ENCODE measurements at places on chromosomes 5 and 9.

DNA sequence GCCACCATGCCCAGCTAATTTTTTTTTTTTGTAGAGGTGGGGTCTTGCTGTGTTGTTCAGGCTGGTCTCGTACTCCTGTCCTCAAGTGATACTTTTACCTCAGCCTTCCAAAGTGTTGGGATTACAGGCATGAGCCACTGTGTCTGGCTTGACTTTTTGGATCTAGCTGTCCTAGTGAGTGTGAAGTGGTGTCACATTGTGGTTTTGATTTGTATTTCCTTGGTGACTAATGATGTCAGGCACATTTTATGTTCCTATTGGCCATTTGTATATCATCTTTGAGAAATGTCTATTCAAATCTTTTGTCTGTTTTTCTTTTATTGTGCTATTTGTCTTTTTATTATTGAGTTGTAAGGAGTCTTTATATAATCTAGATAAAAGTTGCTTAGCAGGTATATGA lies 53.5 kb upstream of the MCCC2 start:
- DNase-seq = no peak

GRCh38 chr5:35117967-35118366 lies 70.2 kb upstream of the AGXT2 start:
- no peak for DNase-seq

DNA sequence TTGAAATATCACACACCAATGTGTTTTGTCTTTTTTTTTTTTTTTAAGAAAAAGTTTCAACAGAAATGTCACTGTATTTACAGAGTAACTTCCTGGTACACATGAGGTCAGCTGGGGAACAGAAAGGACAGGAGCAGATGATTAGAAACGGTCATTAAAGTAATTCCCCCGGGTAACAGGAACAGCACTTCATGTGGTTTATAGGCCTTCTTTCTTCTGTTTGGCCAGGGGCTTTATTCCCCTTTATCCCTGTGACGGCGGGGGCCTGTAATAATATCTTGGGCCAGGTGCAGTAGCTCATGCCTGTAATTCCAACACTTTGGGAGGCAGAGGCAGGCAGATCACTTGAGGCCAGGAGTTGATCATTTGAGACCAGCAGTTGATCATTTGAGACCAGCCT lies 30.5 kb upstream of the MSH3 start:
- DNase-seq = no peak

- DNase-seq = no peak
Observed at GRCh38 chr9:114805670-114806525, at the start of gene TNFSF15. TSS of gene TNFSF15 (minus strand) at chr9:114806039. CDS start at chr9:114806012, 27 bp downstream.

DNA sequence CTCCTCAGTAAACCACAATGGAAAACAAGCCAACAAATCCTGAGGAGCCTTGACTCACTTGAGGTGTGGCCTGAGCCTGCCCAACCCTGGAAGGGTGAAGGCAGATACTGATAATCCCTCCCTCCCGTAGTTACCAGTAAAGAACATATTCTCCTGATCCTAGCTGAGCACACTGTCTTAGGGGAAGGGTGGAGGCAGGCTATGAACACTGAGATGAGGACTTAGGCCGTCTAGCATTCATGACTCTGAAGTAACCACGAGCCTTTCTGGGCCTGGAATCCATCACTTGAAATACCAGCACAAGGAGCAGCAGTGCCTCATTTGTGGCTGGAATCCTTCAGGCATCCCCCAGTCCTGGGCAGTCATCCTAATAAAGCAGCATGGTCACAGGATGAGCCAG lies 124.5 kb upstream of the PRLR start:
- no peak for DNase-seq

- no peak for DNase-seq
Observed at GRCh38 chr9:111023128-111023527, 15.1 kb downstream of the LPAR1 start.

DNA sequence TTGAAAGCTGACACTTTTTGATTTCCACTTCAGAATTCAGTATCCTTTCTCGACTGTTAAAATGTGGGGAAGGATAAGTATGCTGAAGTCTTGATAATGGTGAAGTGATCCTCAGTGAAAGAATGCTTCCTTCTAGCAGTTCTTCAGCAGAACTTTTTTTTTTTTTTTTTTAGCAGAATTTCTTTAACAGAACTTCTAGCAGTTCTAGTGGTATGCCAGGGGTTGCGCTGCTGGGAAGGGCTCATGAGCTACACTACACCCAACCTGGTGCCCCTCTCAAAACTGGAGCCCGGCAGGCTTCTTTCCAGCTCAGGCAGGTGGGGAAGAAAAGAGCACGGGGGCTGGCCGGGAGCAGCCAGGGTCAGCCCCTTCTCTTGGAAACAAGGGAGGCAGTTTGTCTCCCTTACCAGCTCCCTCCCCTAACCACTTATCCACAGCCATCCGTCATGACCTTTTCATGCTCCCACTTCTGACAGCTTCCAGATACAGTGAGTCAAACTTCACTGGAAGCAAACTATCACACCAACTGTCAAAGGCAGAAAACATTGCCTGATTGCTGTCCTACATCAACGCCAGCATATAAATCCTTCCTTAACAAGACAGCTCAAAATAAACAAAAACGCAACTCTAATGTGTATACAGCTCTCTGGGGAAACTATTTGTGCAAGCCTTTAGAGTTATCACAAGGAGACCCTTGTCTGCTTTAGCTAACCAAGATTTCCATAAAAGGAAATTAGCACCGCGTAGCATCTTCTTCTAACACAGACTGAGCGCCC lies 211.5 kb downstream of the GAPVD1 start:
- no peak for DNase-seq

- no peak for DNase-seq
Observed at GRCh38 chr9:136705564-136705963, 6.8 kb upstream of the DIPK1B start.

DNA sequence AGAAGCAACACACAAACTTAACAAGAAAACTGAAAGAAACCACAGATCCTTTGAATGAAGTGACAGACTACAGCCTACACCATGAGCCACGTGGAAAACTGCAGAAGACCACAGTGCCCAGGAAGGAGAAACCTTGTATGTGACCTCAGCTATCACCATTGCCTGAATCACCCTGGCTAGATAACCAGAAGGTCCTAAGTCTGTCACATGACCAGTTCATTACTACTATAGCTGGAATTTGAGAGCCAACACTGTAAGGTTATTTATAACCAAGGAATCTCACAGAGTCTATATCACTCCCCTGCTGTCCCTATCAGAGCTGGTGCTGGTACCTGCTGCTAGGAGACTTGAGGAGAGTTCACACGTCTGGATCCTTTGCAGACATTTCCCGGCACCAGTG lies 90.3 kb upstream of the FBXL17 start:
- DNase-seq = no peak

GRCh38 chr5:113524927-113525326 lies 11.4 kb downstream of the YTHDC2 start:
- DNase-seq = no peak

- DNase-seq = no peak
Observed at GRCh38 chr5:94782383-94782782, 163.9 kb downstream of the SLF1 start.

- no peak for DNase-seq
Observed at GRCh38 chr9:73531658-73532057, 380.0 kb downstream of the ANXA1 start.

GRCh38 chr5:130289132-130290088 lies 385.1 kb downstream of the CHSY3 start:
- no peak for DNase-seq

DNA sequence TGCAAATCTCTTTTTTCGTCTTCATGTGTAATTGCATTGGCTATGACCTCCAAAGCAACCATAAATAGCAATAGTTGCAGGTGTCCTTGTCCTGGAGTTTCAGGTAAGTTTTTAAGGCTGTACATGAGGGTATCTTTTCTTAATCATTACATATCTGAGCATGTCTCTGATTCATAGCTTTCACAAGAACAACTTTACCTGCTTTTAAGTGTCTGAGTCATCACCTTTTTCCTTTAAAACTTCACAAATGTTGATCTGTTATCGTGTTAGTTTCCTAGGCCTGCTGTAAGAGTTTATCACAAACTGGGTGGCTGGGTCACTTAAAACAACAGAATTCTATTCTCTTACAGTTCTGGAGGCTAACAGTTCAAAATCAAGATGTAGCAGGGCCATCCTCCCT lies 13.8 kb downstream of the GARNL3 start:
- DNase-seq = no peak

GRCh38 chr5:57446966-57447365 lies 35.6 kb downstream of the ACTBL2 start:
- DNase-seq = no peak

Measured in stimulated activated naive CD8-positive, alpha-beta T cell treated with anti-CD3 and anti-CD28 coated beads, Interleukin-15, Interleukin-2, amounts not matched to agents 100 U/mL and 50 U/mL, for 24 hours (primary cell).